Astrocyte of the hippocampus (primary cell): ENCODE measurements at places on chromosomes 12 and 14.

- no peak for DNase-seq
These were observed 13.5 kb downstream of the ETFRF1 start for GRCh38 chr12:25208554-25208953.

GRCh38 chr12:74900232-74900631 is 309.4 kb downstream of the KCNC2 start:
- no peak for DNase-seq

- DNase-seq, result no peak
These were observed 447.9 kb upstream of the TMEM132C start for GRCh38 chr12:127819056-127819455.

DNA sequence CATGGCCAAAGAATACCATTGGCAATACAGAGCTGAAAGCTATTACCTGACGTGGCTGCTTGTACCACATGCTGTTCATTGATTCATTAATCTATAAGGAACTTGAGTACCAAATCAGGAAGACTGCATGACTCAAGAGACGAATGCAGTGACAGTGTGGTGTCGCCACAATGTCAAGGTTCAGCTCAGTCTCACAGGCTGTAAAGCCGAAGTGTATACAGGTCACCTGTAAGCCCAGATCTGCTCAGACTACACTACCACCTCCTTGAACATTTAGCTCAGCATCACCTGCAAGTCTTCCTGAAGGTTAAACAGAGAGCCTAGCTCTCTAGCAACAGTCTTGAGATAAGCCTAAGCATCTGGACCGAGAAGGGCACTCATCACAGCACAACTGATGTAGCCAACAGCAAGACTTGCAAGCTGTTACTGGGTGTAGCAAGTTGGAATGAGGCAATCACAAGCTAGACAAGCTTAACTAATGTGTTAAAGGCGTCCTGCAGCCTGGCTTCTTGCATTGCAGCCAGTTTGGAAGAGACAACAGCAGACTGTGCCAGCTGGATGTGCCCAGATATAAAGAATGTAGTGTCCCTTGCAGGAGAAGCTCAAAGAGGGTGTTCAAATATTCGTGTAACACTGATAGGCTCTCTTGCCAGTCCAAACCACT is 21.0 kb downstream of the TMTC1 start:
- no peak for DNase-seq

- no peak for DNase-seq
These were observed 3.3 kb upstream of the TMEM117 start for GRCh38 chr12:43832463-43833168.

DNA sequence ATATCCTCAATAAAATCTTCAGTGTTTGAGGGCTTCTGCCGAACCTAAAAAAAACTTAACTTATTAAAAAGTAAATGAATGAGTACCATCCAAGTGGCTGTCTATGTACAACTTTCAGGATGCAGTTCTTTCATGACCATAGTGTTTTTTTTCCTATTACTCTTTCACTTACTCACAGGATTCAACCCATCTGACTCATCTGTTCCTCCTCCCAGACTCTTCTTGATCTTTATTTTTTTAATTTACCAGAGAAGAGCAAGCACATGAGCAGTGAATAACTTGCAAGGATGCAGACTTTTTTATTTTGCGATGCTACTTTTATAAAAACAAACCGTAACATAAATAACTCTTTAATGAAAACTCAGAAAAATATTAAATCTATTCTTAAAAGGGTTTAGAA is 24.5 kb downstream of the RECQL start:
- DNase-seq, result peak; percentile 34

GRCh38 chr14:74647678-74648461 is 35.8 kb upstream of the LTBP2 start:
- peak; percentile 50 for DNase-seq
